ENCODE measurements at places on chromosomes 6 and 20. TPM values are rescaled to one million over a fixed set of nuclear protein-coding genes. Genes with fewer than 3 reads are reported as not detected.

DNA sequence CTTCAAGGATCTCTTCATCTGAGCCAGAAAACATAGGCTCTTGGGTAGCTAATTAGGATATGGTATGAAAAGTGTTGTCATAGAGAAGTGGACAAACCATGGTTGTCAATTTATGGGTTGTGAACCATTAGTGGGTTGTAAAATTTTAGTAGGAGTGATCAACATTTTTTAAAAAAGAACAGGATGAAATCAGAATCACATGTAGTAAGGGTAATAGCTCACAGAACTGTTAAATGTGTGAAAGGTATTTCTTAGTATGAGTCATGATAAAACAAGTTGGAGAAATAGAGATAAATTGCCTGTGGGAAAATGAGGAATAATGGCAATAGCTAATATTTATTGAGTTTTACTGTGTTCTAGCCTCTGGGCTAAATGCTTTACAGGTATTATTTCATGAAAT lies 113.4 kb downstream of the MAP3K4 start:
- DNase-seq = no peak

DNA sequence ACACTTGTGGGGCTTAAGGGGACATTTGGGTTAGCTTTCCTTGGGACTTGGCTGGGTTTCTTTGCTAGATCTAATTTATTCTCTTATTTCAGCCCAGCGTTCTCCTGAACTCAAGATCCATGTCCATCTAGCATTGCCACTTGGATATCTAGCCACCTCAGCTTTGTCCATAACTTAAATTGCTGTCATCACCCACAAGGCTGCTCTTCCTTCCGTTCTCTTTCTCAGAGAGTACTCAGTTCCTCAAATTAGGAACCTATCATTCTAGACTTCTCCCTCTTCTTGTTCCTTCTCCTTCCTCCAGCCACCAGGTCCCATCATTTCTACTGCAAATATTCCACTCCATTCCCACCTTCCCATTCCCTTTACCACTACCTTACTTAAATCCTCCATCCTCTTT lies 4.3 kb downstream of the SMIM26 start:
- no peak for DNase-seq

DNA sequence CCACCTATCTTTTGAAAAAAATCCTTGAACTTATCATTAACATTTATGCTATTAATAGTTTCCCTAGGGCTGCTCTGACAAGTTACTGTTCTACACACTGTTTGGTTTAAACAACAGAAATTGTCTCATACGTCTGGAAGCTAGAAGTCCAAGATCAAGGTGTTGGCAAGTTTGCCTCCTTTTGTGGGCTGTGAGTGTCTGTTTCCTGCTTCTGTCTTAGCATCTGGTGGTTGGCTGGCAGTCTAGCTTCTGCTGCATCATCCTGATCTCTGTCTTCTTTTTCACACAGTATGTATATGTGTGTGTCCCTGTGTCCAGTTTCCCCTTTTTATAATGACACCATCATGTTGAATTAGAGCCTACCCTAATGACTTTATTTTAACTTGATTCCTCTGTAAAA lies 154.8 kb downstream of the RPS12 start:
- no peak for DNase-seq

- no peak for DNase-seq
Measured at GRCh38 chr6:31293343-31293742, 21.5 kb upstream of the HLA-C start.

DNA sequence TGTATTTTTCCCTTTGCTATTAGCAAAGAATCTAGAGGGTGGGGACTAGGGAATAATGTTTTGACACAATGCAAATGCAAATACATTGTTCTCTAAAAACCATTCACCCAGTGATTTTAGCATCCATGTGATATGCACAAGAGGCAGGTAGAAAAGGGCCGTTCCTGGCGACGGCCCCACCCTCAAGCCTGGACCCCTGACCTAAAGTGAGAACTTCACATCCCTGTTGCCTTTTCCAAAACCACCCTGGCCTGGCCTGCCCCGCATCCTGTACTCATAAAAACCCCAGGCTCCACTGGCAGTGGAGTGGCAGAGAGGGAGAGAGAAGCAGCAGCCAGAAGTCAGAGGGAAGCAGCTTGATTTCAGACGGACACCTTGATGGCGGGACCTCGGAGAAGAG lies 48.5 kb downstream of the MAP1LC3A start:
- DNase-seq = no peak

The EDN1 gene
- 2.2 TPM for total RNA-seq

Data from Right ventricle myocardium superior (tissue), 1 donor.